ENCODE measurements at places on chromosomes 11 and 22.

DNA sequence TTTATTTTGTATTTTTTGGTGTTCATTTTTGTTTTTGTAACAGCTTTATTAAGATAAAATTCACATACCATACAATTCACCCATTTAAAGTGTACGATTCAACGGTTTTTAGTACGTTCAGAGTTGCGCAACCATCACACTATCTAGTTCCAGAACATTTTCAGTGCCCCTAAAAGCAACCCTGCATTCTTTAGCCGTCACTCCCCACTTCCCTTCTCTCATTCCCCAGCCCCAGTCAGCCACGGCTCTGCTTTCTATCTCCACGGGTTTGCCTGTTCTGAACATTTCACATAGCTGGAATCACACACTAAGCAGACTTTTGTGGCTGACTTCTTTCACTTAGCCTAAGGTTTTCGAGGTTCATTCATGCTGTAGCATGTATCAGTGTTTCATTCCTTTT, 9.6 kb upstream of the KCNQ1OT1 start:
- DNase-seq = no peak

- no peak for DNase-seq
Measured at GRCh38 chr11:16840951-16841350, 102.5 kb downstream of the C11orf58 start.

GRCh38 chr11:45852712-45853101, 5.4 kb downstream of the CRY2 start:
- no peak for DNase-seq

GRCh38 chr11:109704432-109704831, 282.4 kb downstream of the C11orf87 start:
- DNase-seq = no peak

GRCh38 chr22:34934261-34934660, 131.7 kb upstream of the ISX start:
- no peak for DNase-seq

GRCh38 chr22:38748487-38749136, 7.2 kb downstream of the SUN2 start:
- no peak for DNase-seq

DNA sequence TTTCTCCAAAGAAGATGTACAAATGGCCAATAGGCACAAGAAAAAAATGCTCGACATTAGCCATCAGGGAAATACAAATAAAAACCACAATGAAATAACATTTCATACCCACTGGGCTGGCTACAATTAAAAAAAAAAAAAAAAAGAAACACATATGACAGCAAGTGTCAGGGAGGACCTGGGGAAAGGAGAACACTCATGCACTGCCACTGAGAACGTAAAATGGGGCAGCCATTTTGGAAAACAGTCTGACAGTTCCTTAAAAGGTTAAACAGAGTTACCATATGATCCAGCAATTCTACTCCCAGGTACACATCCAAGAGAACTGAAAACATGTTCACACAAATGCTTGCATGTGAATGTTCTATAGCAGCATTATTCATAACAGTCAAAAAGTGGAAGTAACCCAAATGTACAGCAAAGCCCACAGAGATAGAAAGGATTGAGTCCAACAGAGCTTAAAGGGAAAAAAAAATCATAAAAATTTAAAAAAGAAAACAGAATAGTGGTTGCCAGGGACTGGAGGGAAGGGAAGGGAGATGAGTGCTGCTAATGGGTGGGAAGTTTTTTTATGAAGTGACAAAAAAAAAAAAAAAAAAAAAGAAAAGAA, 48.4 kb upstream of the CYP2D6 start:
- DNase-seq = no peak

- no peak for DNase-seq
Measured at GRCh38 chr11:120239713-120240640, at the start of gene POU2F3. TSS of gene POU2F3 (plus strand) at chr11:120240140. CDS start at chr11:120240344, 204 bp downstream.

DNA sequence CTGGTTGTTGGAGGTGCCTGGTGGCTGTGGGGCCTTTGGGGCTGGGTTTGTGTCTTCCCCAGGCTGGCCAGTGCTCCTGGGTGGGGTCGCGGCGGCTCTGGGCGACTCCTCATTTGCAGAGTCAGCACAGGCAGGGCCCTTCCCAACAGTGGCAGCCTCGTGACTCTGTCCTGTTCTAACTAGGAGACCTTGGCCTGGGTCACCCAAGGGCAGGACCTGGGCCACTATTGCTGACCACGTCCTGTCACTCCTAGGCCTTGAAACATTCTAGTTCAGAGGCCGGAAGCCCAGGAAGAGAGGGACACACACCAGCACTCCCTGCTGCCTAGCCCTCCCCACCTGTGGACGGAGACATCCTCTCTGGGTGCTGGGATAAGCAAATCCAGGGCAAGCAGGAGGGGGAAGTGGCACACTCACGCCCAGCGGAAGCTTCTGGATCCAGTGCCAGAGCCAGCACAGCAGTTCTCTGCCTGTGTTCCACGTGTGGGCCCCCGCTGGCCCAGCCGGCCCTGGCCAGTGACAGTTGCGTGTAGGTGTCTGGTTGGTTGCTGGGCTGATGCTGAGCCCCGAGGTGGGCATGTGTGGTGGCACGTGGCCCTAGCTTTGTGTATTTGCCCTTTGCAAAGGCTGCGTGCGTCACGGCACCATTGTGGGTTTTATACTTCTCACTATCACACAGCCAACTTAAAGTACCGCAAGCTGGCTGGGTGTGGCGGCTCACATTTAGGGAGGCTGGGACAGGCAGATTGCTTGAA, 4.3 kb upstream of the CHID1 start:
- no peak for DNase-seq

- no peak for DNase-seq
Measured at GRCh38 chr11:125952559-125952958, 6.7 kb downstream of the VSIG10L2 start.

DNA sequence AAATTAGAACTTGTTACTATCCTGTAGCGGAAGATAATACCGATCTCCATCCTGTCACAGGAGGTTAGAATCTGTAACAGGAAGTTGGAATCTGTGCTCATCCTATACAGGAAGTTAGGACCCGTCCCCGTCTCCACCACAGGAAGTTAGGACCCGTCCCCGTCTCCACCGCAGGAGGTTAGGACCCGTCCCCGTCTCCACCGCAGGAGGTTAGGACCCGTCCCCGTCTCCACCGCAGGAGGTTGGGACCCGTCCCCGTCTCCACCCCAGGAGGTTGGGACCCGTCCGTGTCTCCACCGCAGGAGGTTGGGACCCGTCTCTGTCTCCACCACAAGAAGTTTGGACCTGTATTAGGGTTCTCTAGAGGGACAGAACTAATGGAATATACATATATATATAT, 52.2 kb downstream of the FBLN1 start:
- DNase-seq = no peak

Data from effector CD8-positive, alpha-beta T cell (primary cell).